ENCODE measurements at places on chromosomes 12 and 14. TPM values are rescaled to one million over a fixed set of nuclear protein-coding genes. Genes with fewer than 3 reads are reported as not detected.

GRCh38 chr12:99133401-99133800, 488.3 kb downstream of the APAF1 start:
- no peak for DNase-seq
- no peaks in the 10 kb centered on the region for H3K36me3 ChIP-seq
- H3K4me3 ChIP-seq, result no peak overlapping the region
- no peaks in the 10 kb centered on the region for H3K27me3 ChIP-seq

The CLEC1A gene
- total RNA-seq, result 2.6 TPM

DNA sequence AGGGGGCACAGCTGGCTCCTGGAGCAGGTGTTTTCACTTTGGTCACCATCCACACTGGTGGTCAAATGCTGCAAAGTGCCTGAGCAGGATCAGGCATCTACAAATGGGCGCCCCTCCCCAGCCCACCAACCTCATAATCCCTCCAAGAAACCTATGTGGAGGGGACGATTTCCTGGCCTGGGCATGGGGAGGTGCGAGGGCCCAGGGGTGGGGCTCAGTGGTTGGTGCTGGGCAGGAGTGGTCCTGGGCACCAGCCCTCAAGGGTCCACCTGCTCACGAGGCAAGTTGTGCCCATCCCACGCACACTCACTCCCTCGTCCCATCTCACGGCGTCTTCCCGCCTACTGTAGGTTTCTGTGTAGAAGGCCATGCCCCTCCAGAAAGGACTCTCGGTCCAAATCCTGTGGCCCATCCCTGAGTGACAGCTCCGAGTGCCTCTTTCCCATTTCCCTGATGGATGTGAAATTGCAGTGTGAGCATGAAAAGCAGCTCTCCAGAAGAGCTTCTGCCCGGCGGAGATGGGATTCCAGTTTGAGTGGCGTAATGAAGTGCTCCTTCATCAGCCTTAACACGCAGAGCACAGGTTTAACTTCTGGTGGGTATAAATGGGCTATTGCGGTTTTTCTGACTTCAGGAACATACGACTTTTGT, 36.9 kb downstream of the SLC15A4 start:
- H3K27ac ChIP-seq, result no peak overlapping the region
- no peaks in the 10 kb centered on the region for H3K4me1 ChIP-seq
- no peak for DNase-seq

DNA sequence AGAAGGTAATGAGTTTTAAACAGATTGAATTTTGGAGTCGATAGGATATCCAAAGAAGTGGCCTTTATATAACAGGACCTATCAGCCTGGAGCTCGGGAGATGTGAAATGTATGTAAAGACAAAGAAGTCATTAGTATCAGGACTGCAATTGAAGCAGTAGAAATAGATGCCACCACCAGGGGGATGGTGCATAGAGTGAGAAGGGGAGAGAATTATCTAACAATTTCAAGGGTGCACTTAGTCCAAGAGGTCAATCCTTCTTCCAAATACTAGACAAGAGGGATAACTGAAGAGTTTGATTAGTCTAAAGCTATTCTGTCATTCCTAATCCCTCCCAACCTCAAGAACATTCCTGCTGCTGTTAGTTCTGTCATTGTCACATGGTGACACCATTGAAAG, 127.8 kb downstream of the CFAP54 start:
- H3K4me1 ChIP-seq, result no peaks in the 10 kb centered on the region
- H3K36me3 ChIP-seq, result no peaks in the 10 kb centered on the region
- DNase-seq, result no peak

DNA sequence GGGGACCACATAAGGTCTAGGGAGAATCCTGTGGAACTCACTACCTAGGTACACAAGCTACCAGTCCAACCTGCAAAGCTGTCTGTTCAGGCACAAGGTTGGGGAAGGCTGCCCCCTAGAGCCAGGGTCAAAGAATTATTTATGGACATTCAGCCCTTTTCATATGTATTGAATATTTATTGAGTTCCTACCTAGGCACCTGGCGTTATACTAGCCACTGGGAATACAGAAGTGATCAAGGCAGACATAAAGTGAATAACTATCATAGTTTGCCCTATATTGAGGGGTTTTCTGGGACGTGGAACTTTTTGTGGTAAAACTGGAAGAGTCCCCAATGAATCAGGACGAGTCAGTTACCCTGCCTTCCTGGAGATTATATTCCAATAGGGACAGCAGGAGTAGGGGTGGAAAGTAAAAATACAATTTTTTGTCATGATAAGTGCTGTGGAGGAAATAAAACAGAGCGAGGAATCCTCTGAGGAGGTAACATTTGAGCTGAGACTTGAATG, 5.8 kb upstream of the SLC48A1 start:
- no peak overlapping the region for H3K27ac ChIP-seq
- no peak overlapping the region for H3K4me3 ChIP-seq
- H3K36me3 ChIP-seq, result no peaks in the 10 kb centered on the region
- no peaks in the 10 kb centered on the region for H3K27me3 ChIP-seq

- H3K27ac ChIP-seq, result no peak overlapping the region
- no peak for DNase-seq
- H3K36me3 ChIP-seq, result no peaks in the 10 kb centered on the region
- H3K4me1 ChIP-seq, result no peaks in the 10 kb centered on the region
- no peaks in the 10 kb centered on the region for H3K27me3 ChIP-seq
These were observed 155.5 kb upstream of the RGS6 start for GRCh38 chr14:71776471-71777360.

GRCh38 chr14:98953551-98954348, 318.2 kb downstream of the BCL11B start:
- H3K4me1 ChIP-seq, result no peaks in the 10 kb centered on the region
- H3K27ac ChIP-seq, result no peak overlapping the region
- no peaks in the 10 kb centered on the region for H3K36me3 ChIP-seq

DNA sequence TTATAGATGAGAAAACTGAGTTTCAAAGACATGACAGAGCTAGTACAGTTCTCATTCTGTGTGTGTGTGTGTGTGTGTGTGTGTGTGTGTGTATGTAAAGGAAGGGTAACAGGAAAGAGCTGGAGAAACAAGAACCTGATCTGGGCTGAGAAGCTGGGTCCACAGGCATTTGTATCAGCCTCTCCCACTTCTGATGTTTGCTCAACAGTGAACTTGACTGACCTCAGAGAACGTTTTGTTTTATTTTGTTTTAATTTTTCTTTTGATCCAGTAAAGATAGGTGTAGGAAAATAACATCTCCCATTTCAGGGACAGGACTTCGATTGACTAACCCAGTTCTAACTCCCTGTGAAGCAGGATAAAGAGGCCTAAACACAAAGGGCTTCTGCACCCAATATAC, 85.4 kb downstream of the STXBP6 start:
- DNase-seq, result no peak
- no peaks in the 10 kb centered on the region for H3K4me1 ChIP-seq
- H3K27ac ChIP-seq, result no peak overlapping the region
- no peaks in the 10 kb centered on the region for H3K36me3 ChIP-seq

- DNase-seq, result no peak
- H3K36me3 ChIP-seq, result no peaks in the 10 kb centered on the region
- H3K4me1 ChIP-seq, result no peaks in the 10 kb centered on the region
- H3K27ac ChIP-seq, result no peak overlapping the region
- H3K27me3 ChIP-seq, result no peaks in the 10 kb centered on the region
These were observed 338.3 kb downstream of the DPF3 start for GRCh38 chr14:72555609-72556000.

The GNB3 gene
- total RNA-seq, result under 0.01 TPM

- DNase-seq, result peak; percentile 57
- H3K27ac ChIP-seq, result peak overlapping the region; percentile 100
- no peaks in the 10 kb centered on the region for H3K36me3 ChIP-seq
- peaks cover 6% of the 10 kb centered on the region for H3K4me1 ChIP-seq
These were observed 7.0 kb upstream of the UBC start for GRCh38 chr12:124921200-124922031.

GRCh38 chr14:96945721-96946120, 148.5 kb downstream of the VRK1 start:
- no peaks in the 10 kb centered on the region for H3K4me1 ChIP-seq
- no peaks in the 10 kb centered on the region for H3K27me3 ChIP-seq
- DNase-seq, result no peak
- H3K4me3 ChIP-seq, result no peak overlapping the region
- H3K27ac ChIP-seq, result no peak overlapping the region
- no peaks in the 10 kb centered on the region for H3K36me3 ChIP-seq

The KLRC3 gene
- total RNA-seq, result not detected

The DEGS2 gene
- total RNA-seq, result 26.6 TPM

Measured in uterus (tissue), 4 donors.